ENCODE measurements at places on chromosomes 4 and X. TPM values are rescaled to one million over a fixed set of nuclear protein-coding genes. Genes with fewer than 3 reads are reported as not detected.

DNA sequence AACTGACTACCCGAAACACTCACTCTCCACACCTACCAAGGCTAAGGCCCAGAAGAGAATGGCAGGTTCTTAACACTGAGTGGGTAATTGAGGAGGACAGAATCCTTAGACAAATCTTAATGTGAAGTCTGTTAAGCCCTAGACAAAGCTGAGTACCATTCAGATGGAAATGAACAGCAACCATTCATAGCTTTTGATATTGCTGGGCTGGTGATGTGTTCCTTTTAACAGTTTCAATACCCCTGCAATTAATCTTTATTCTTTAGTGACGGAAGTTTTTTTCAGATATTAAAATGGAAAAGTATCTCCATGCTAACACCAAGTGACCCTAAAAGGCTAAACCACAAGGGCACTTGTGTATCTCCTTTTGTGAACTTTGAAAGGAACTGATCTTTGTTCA is 334.9 kb downstream of the OPHN1 start:
- no peaks in the 10 kb centered on the region for H3K4me1 ChIP-seq
- no peaks in the 10 kb centered on the region for H3K36me3 ChIP-seq

- DNase-seq: no peak
- no peaks in the 10 kb centered on the region for H3K36me3 ChIP-seq
- no peak overlapping the region for H3K4me3 ChIP-seq
- no peak overlapping the region for H3K27ac ChIP-seq
- no peaks in the 10 kb centered on the region for H3K4me1 ChIP-seq
- peaks cover 82% of the 10 kb centered on the region for H3K27me3 ChIP-seq
Observed at GRCh38 chr4:26058537-26058936, 144.5 kb downstream of the SMIM20 start.

DNA sequence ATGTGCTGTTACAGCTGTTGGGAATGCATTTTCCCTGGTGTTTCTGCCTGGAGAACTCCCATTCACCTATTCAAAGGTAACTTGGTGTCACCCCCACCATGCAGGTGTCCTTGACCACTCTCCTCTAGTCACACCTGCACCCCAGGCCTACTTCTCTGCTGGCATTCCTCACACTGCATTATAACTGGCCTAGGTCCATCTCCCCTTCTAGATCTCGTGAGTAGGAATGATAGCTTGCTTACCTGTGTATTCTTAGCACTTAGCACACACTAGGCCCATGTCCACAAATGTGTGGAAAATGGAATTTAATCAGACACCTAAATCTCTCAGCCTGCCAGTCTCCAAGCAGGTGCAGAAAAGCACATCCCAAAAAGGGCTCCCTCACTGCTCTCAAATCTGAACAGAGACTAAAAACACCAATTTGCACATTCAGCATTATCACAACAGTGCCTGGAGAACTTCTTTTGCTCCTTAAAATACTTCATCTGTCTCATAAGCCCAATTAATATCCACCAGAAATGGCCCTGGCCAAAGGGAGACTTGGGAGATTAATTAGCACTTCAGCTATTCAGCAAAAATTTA is 18.3 kb downstream of the SCD5 start:
- no peak overlapping the region for H3K4me3 ChIP-seq
- H3K27me3 ChIP-seq: no peaks in the 10 kb centered on the region
- H3K4me1 ChIP-seq: peaks cover 13% of the 10 kb centered on the region
- H3K27ac ChIP-seq: no peak overlapping the region

Gene MUC7
- not detected for total RNA-seq

Gene HERC5
- total RNA-seq: 3.2 TPM
